ENCODE measurements at places on chromosomes 5 and 9.

GRCh38 chr5:76479281-76479680 lies 76.2 kb downstream of the IQGAP2 start:
- no peak for DNase-seq

GRCh38 chr9:86636519-86636918 lies 282.3 kb upstream of the TUT7 start:
- no peak for DNase-seq

DNA sequence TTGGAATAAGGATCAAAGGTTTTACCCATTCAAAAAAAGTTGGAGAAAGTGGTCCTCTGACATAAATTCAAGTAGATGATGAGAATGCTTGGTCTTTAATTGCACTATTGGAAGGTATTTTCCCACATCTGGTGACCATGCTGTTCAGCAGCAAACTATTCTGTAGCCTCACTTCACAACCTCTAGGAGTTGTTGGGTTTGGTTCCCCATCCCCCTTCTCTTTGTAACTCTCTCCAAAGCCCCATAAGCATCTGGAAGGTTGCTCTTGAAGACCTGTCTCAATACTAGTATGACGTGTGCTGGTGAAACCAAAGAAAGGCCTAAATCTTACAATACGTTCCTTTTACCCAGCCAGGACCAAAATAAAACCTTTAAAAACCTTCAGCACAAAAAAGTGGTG lies 8.5 kb downstream of the RGMB start:
- DNase-seq, result no peak

DNA sequence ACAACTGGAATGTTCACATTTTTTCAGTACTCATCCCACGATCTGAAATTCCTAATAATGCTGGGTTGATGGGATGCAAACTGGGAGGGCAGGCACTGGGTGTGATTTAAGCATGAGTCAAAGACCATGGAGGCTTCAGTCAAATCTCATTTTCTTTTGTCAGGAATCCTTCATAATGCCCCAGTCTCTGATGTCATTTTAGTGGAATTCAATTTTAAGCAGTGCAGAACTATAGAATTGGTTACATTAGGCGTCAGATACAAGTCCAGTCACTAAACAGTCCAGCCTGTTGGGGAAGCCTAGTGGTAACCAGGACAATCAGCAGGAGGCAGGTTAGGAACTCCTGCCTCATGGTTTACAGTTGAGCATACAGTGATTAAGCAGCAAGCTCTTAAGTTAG lies 41.0 kb upstream of the TMEM215 start:
- DNase-seq, result no peak

DNA sequence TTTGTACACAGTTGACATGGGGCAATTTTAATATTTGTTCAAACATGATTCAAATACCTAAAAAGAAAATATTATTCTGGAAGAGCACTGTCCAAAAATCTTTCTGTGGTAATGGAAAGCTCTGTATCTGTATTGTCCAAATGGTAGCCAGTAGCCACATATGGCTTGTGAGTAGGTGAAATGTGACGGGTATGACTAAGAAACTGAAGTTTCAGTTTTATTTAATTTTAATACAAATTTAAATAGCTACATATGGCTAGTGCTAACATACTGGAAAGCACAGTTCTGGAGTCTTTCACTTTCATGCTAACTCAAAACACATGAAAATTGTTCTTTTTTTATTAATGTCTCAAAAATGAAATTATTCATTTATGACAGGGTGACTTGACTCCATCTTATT lies 132.6 kb downstream of the PLK2 start:
- no peak for DNase-seq

DNA sequence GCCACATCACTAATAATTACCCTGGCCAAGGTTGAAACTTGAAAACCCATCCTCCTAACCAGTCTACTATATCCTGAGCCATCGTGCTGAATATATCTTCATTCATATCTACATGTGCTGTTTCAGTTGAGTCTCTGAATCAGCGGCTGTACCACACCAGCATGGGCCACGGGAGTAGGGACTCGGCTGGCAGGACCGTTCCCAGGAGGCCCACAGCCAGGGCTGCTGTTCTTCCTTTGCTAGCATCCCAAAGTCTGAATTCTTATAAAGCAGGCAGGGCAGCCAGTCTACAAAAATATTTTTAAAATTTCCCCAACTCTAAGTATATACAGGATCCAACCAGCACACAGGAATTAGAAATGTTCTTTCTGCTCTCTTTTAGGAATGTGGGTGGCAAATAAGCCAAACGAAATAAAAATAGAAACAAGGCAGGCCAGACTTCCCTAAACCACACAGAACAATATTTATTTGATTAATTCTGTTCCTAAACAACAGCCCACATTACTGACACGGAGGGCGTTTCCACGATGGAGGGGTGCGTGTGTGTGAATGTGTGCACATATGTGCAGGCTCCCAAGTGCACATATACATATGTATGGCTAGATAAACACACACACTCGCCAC lies 42.8 kb upstream of the EQTN start:
- no peak for DNase-seq

All from NCI-H1417 (cell line).